Aorta (tissue), 5 donors: ENCODE measurements at places on chromosomes 4 and X. TPM values are rescaled to one million over a fixed set of nuclear protein-coding genes. Genes with fewer than 3 reads are reported as not detected.

NDST3 gene
- not detected for total RNA-seq

OCRL gene
- 23.0 TPM for total RNA-seq

NPY1R gene
- 40.2 TPM for total RNA-seq

USP51 gene
- total RNA-seq: 1.4 TPM

- no peak overlapping the region for H3K4me3 ChIP-seq
- H3K36me3 ChIP-seq: no peaks in the 10 kb centered on the region
- H3K27me3 ChIP-seq: no peaks in the 10 kb centered on the region
- no peaks in the 10 kb centered on the region for H3K4me1 ChIP-seq
Observed at GRCh38 chrX:50874876-50875275, 35.7 kb upstream of the BMP15 start.

DNA sequence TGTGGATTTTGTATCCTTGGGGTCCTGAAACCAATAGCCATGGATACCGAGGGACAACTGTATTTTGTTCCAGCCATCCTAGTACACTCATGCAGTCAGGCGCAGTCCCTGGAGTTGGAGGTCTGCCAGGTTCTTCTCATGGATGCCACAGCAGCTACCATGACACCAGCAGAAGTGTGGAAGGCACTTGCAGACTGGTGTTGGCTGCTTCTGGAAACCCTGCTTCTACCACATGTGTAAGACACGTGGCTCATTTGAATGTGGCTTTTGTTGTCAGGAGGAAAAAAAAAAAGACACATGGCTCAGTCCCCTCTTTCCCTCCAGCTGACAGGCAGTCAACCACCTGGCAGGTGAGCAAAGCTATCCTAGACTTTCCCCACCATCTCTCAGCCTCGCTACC lies 19.4 kb downstream of the DRD5 start:
- H3K4me1 ChIP-seq: no peaks in the 10 kb centered on the region
- H3K27me3 ChIP-seq: peaks cover 2% of the 10 kb centered on the region
- no peak overlapping the region for H3K27ac ChIP-seq

USP11 gene
- total RNA-seq: 90.3 TPM

DNA sequence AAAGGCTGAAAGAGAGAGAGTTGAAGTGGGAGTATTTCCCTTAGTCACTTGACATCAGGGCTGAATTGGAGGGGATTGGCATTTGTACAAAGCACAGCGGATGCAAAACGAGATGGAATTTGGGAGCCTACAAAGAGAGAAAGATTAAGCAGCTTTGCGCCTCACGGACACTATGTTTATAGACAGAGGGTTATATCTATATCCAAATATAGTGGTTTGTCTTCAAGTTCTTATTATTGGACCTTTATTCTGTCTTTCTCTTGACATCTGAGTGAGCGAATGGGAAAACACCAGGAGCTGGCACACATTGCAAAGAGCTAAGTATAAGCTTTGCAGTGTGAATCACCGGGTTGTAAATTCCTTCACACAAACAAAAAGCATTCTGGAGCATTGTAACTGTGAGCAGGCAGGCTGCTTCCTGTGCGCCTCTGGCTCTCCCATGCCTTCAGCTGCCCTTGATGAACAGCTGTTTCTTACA lies 500.2 kb downstream of the STIM2 start:
- H3K27me3 ChIP-seq: no peaks in the 10 kb centered on the region
- no peak for DNase-seq
- no peak overlapping the region for H3K4me3 ChIP-seq
- no peak overlapping the region for H3K27ac ChIP-seq
- H3K4me1 ChIP-seq: no peaks in the 10 kb centered on the region
- no peaks in the 10 kb centered on the region for H3K36me3 ChIP-seq

DNA sequence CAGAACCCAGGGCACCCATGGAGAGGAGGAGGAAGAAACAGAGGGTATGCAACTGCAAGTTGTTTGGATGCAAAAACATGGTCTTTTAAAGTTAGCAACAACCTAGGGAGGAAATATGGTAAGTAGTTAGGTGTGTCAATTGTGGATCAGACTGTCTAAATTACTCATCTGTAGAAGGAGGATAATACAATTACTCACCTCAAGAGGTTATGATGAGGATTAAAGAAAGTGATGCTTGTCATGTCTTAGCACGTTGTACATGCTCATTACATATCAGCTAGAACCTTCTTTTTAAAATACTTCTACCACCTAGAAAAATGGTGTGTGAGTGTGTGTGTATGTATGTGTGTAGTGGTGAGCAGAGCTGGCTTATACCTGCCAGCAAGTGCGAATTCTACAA lies 2.3 kb upstream of the C1QTNF7 start:
- H3K4me3 ChIP-seq: peak overlapping the region; percentile 36
- H3K27me3 ChIP-seq: no peaks in the 10 kb centered on the region
- DNase-seq: no peak
- H3K27ac ChIP-seq: peak overlapping the region; percentile 51

DNA sequence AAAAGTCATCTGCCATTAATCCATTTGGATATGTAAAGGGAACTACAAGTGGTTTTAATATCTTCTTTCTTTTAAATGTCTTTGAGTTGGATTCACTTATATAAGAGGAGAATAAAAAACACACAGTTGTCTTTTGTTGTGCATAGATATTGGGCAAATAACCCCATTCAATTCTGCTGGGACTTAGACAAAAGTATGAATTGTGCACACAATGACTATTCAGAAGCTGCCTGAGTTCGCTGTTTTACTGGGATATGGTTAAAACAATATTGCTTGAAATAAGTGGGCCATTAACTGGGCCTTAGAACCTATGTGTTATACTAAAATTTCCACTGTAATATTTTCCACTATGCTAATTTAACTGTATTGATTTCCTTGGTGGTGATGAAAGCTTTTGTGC lies 71.7 kb downstream of the PCYT1B start:
- no peak overlapping the region for H3K27ac ChIP-seq
- H3K4me1 ChIP-seq: no peaks in the 10 kb centered on the region
- H3K27me3 ChIP-seq: no peaks in the 10 kb centered on the region
- H3K36me3 ChIP-seq: no peaks in the 10 kb centered on the region
- no peak for DNase-seq

- no peak for DNase-seq
- no peaks in the 10 kb centered on the region for H3K4me1 ChIP-seq
- H3K36me3 ChIP-seq: no peaks in the 10 kb centered on the region
- no peak overlapping the region for H3K27ac ChIP-seq
Observed at GRCh38 chrX:148661035-148661434, 160.6 kb downstream of the AFF2 start.

GAGE13 gene
- total RNA-seq: not detected

- H3K36me3 ChIP-seq: no peaks in the 10 kb centered on the region
- H3K27me3 ChIP-seq: no peaks in the 10 kb centered on the region
- DNase-seq: no peak
- peak overlapping the region; percentile 80 for H3K27ac ChIP-seq
- H3K4me1 ChIP-seq: peaks cover 6% of the 10 kb centered on the region
Observed at GRCh38 chr4:153488006-153488891, 22.1 kb downstream of the TMEM131L start.

GRCh38 chrX:37370499-37371141 lies 21.5 kb downstream of the PRRG1 start:
- H3K27ac ChIP-seq: no peak overlapping the region
- no peaks in the 10 kb centered on the region for H3K4me1 ChIP-seq
- H3K4me3 ChIP-seq: no peak overlapping the region

DNA sequence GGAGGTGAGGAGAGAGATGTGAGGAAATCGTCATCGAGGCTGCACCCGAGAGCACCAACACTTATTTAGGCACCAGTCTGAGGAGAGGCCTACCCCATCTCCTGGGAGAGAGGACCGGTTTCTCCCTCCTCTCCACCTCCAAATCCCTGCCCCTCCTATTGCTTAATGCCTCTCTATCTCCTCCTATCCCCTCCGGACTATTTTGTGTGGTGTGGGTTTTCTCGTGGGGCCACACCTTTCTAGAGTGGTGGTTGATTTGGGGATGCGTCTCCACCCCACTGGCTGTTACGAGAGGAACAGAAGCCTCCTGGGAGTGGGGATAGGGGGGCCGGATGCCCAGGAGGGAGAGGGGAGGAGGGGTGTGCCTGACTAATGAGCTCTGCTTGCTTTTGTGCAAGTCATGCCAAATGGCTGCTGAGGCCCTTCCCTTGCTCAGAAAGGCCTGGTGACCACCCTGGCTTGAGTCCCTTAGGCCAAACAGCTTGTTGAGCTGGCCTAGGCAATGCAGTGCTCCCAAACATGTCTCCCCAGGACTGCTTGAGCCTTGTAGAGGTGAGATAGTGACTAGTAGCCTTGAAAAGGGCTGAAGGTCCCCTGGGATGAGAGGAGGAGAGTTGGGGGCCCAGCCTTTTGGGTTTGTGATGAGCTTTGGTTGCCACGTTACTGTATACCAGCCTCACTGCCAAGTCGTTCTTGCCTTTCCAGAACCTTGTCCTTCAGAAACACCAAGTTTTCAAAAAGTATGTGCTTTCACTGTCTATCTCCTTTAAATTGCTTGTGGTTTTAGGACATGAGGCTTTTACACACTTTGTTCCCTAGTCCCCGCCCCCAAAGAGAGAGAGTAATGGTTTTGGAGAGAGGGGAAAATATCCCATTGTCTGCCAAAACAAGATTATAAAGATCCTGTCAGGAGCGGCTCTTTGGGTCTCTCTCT lies 1.2 kb downstream of the MSN start:
- peak; percentile 86 for DNase-seq
- H3K27me3 ChIP-seq: no peaks in the 10 kb centered on the region
- no peaks in the 10 kb centered on the region for H3K36me3 ChIP-seq
- H3K27ac ChIP-seq: peak overlapping the region; percentile 87

DNA sequence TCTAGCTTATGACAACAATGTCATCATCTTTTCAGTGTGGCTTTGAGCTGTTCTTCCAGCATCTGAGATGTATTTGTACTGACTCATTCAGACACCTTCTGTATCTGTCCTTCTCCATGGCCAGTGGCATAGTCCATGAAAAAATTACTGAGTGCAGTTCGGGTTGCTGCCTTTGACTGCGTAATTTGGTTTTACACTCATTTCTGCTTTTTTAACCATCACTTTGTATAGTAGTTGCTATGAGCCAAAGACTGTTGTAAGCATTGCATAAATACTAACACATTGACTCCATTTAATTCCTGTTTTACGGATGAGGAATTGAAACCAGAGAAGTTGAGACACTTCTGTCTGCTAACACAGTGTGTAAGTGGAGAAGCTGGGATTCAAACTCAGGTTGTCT lies 190.7 kb upstream of the MID1 start:
- H3K4me3 ChIP-seq: no peak overlapping the region
- H3K36me3 ChIP-seq: no peaks in the 10 kb centered on the region
- H3K27me3 ChIP-seq: no peaks in the 10 kb centered on the region
- H3K27ac ChIP-seq: no peak overlapping the region

DNA sequence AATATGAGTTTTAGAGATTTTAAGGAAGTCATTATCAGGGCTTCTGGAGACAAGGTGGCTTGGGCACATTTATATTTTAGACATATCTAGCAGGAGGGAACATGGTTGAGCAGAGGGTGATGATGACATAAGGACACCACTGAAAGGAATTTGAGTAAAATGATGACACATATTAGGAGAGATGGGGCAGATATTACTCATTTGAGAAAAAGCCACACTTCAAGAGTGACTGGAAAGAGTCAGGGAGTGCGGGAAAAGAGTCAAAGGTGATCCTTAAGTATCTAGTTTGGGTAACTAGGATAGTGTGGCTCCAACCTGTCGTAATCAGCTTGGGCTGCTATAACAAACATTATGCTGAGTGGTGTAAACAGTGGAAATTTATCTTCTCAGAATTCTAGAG lies 377.7 kb downstream of the PACRGL start:
- H3K36me3 ChIP-seq: no peaks in the 10 kb centered on the region
- H3K4me1 ChIP-seq: no peaks in the 10 kb centered on the region
- no peak overlapping the region for H3K4me3 ChIP-seq
- H3K27me3 ChIP-seq: no peaks in the 10 kb centered on the region
- no peak for DNase-seq

OTUD4 gene
- total RNA-seq: 48.7 TPM

DNA sequence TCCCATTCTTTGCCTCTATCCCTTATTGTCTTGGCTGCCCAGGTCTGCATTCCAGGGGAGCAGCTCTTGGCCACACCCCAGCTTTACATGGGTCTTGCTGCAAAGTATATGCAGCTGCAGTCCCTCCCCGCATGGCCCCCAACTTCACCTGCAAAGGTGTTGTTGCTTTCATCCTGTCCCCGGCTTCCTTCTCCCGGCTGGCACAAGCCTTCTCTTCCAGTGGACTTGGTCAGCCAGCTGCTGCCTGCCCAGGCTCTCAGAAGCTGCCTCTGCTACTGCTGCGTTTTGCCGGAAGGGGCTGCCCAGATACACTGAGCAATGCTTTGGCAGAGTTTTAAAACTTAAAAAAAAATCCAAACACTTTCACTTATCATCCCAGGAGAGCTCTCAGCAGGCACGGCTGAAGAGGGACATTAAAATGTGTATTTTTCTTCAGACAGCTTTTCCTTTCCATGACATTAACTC lies 121.2 kb upstream of the PDLIM3 start:
- H3K36me3 ChIP-seq: peaks cover 5% of the 10 kb centered on the region
- H3K27ac ChIP-seq: no peak overlapping the region
- H3K4me3 ChIP-seq: peak overlapping the region; percentile 68
- peak; percentile 80 for DNase-seq

DNA sequence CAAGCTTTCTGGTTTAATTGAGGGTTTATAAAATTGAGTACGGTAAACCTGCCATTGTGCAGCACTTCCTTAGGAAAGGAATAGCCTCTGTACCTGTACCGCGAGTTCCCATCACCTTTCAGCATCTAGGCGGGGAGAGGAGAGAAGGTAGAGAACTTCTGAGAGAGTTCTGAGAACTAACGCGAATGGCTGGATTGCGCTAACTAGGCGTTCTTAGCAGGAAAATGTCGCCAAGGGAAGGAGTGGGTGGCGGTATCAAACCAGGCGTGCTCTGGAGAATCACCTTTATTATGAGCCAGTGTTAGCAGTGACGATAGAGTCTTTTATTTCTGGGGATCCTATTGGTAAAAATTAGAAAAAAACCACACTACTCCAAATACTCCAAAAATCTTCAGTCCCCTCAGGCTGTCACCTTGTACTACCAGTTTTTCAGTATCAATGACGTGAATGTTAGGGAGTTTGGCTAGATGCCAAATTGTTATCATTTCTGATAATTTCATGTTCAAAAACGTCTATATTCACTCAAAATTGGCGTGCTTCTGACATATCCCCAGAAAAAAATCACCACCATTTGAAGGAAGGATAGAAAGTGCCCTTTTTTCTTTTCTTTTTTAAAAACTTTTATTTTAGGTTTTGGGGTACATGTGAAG lies 1.4 kb downstream of the UGT8 start:
- no peaks in the 10 kb centered on the region for H3K4me1 ChIP-seq
- H3K27ac ChIP-seq: no peak overlapping the region
- no peak for DNase-seq
- no peak overlapping the region for H3K4me3 ChIP-seq
- H3K27me3 ChIP-seq: no peaks in the 10 kb centered on the region
- H3K36me3 ChIP-seq: no peaks in the 10 kb centered on the region

GRCh38 chr4:60432911-60433310 lies 767.2 kb upstream of the ADGRL3 start:
- no peak for DNase-seq
- no peak overlapping the region for H3K27ac ChIP-seq
- H3K4me1 ChIP-seq: no peaks in the 10 kb centered on the region
- H3K4me3 ChIP-seq: no peak overlapping the region
- no peaks in the 10 kb centered on the region for H3K27me3 ChIP-seq

- H3K4me1 ChIP-seq: no peaks in the 10 kb centered on the region
- no peak overlapping the region for H3K4me3 ChIP-seq
- DNase-seq: no peak
Observed at GRCh38 chr4:82275431-82276331, 98.1 kb downstream of the HNRNPD start.

ITIH6 gene
- not detected for total RNA-seq

SPON2 gene
- 40.8 TPM for total RNA-seq

- no peak for DNase-seq
- no peaks in the 10 kb centered on the region for H3K27me3 ChIP-seq
- H3K4me1 ChIP-seq: no peaks in the 10 kb centered on the region
- no peak overlapping the region for H3K27ac ChIP-seq
Observed at GRCh38 chr4:182914357-182914756, 2.8 kb downstream of the DCTD start.
